ENCODE measurements at places on chromosomes 6 and 20.

DNA sequence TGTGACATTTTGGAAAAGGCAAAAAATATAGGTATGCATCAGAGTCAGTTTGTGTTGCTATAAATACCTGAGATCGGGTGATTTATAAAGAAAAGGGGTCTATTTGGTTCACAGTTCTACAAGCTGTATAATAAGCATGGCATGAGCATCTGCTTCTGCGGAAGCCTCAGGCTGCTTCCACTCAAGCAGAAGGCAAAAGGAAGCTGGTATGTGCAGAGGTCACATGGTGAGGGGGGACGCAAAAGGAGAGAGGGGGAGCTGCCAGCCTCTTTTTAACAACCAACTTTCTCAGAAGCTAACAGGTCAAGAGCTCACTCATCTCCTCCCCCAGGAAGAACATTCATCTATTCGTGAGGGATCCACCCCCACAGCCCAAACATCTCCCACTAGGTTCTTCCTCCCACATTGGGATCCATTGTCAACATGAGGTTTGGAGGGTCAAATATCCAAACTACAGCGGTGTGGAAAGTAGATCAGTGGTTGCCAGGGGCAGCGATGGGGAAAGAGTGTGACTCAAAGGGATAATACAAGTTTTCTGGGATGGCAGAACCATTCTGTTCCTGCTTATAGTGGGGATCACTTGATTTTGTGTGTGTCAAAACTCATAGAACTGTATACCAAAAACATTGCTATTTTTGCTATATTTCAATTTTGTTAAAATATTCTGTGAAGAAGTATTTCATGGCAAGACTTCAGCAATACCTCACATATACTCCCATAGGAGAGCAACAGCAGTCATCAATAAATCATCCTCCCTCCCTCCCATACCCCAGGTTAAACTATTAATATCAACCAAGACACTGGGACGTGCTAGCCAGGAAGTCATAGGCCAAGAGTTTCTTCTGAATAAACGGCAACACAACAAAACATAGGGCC is 9.9 kb upstream of the FAM50B start:
- DNase-seq: no peak

- DNase-seq: no peak
These were observed 6.0 kb downstream of the ENPP3 start for GRCh38 chr6:131642987-131643611.

GRCh38 chr6:31795616-31796298 is at the start of gene VARS1:
VARS1 (minus strand) TSS chr6:31795752; CDS start chr6:31795217, 535 bp downstream.
- DNase-seq: no peak

DNA sequence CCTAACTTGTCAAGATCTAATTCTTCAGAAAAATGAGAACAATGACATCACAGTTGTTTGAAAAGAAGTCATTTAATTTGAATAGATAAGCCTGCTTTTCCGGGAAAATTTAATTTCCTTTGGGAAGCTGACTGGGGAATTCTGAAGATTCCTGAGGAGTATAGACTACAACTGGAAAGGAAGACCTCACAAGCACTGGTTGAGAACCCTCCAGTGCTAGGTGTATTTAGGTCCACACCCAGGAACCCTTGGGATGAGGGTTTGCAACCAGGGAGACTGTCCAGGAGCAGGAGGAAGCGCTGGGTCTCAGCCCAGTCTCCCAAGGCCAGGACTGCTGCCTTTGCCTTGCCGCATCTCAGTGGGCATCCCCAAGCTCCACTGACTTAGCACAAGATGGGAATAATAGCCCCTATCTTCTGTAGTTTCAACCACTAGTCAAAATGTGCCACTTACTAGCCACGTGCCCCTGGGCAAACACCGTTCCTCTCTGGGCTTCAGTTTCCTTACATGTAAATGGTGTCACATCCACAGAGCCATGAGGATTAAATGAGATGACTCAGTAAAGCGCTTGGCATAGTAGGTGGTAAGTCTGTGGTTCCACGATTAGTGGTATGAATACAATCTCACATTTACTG is 6.9 kb upstream of the CD93 start:
- no peak for DNase-seq

DNA sequence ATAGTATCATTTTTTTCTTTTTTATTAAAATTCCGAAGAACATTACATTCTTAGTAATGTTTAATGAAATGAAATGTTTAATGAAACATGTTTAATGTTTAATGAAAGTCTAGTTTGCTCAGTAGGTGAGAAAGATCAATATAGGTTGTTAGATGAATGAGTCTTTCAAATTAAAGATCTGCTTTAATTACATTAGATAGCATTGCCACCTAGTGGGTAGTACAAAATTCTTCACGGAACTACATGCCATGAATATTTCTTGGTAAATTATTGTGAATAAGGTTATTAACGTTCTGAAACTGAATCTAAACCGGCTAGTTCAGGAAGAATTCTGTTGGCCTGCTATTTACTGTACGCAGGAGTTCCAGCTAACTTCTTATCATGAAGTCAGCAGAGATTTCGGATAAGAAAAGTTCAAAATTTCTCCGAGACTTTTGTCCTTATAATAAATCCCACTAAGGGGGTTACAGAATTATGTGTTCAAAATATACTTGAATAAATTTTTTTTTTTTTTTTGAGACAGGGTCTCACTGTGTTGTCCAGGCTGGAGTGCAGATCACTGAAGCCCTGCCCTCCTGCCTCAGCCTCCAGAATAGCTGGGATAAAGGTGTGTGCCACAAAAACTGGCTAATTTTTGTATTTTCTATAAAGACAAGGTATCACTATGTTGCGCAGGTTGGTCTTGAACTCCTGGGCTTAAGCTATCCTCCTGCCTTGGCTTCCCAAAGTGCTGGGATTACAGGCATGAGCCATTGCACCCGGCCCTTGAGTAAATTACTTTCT is 7.9 kb upstream of the GMNN start:
- no peak for DNase-seq

- no peak for DNase-seq
These were observed 10.7 kb downstream of the MAPK14 start for GRCh38 chr6:36038120-36038876.

DNA sequence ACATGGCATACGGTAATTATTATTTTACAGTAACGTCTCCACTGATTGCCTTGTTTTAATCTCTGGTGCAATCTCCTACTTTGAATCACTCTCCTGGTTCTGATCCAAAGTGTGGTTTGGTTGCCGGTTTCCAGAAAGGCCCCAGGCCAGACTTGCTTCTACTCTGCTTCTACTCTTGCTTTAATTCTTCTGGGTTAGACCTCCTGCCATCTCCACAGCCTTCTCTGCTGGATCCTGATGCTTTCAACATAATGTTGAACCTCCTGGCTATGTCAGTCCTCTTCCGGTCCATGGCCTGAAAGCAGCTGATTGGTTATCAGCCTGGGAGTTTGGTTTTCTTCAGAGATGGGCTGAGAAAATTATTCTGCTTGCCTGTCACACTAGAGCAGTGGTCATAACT is 266.5 kb upstream of the RIMS1 start:
- no peak for DNase-seq

DNA sequence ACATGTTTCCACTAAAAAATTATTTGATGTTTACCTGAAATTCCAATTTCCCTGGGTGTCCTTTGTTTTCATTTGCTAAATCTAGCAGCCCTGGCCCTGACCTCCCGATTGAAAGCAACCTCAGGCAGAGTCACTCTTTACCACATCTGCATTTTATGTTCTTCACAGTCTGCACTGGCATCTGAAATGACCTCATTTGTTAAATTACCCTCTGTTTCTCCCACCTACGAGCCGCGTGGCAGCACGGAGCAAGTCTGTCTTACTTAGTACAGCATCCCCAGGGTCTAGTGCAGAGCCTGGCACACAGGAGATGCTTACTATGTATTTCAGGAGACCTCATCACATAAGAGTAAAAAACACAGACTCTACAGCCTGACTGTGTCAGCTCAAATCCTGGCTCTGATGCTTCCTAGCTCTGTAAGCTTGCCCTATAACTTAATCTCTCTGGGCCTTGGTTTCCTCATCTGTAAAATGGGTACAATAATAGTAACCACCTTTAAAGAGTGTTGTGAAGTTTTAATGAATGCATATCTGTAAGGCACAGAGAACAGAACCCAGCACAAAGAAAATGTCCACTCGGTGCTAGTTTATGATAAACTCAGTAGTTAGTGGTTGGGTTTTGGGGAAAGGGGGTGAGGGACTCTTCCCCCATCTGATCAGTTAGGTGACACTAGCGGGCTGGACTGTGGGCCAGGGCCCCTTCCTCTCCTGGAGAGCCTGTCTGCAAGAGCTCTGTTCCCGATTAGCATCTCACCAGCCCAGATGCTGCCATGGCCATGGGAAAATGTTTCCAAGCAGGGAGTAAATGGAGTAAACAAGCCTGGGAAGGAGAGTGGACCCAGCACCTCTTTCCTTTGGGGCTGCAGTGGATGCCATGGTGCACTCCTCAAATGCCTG is 88.2 kb downstream of the PREX1 start:
- DNase-seq: no peak

DNA sequence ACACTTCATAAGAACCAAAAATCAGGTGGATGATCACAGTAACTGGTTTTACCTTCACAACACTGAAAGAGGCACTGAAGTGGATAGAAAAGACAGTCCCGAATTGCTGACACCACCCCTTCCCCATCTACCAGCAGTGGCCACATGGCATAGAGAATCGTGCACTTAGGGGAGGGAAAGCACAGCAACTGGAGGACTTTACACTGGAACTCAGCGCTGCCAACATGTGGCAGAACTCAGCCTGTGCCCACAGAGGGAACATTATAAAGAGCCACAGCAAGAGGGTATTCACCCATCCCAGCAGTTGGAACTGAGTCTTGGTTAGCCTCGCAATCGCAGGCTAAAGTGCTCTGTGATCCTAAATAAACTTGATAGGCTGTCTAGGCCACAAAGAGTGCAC is 6.5 kb upstream of the KIAA1586 start:
- DNase-seq: no peak

DNA sequence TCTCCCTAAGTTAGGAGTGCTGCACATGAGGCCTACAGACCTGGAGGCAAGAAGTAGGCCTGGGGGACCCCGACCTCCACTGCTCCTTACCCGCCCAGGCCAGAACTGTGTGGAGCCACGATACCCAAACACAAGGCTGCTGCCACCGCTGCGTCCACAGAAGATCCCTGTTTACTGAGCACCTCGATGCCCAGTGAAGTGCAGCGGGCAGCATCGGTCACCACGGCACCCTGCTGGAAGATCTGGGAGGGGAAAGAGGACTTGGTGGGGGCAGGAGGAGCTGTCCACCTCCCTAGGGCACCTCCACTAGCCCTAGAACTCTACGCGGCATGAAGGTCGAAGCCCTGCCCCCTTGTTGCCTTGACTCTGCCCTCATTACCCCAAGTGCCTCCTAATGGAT is 9.9 kb downstream of the GGT7 start:
- DNase-seq: no peak

DNA sequence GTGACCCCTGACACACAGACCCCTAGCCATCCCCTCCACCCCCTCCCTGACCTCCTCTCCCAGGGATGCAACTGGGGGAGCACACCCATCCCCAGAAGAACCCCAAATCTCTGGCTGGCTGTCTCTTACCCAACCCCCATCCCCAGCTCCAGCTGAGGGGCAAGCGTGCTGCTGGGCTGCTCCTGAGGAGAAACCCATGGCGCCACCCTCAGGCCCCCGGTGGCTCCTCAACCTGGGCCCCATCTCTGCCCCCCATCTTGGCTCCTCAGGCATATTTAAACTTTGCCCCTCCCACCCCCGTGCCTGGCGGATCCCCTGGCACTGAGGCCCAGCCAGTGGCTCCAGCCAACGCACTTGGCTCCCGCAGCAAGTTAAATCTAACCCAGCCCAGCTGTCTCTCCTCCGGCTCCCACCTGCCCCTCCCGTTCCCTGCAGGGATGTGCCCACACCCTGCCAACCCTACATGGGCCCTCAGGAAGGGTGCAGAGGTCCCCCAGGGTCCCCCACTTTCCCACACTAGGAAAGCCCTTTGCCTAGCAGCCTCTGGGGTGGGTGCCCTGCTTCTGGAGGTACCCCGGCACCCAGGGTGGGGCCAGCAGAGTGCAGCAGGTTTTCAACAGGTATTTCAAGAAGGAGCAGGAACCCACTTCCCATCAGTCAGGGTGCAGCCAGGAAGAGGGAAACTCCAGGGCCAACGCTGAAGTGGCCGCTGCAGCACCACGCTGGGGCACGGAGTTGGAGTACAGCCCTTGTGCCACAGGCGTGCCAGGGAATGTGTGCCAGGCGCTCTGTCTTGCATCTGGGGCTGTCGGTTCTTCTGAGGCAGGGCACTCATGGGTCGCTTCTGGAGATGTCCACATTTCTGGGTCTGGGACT is 5.3 kb upstream of the OSBPL2 start:
- no peak for DNase-seq

DNA sequence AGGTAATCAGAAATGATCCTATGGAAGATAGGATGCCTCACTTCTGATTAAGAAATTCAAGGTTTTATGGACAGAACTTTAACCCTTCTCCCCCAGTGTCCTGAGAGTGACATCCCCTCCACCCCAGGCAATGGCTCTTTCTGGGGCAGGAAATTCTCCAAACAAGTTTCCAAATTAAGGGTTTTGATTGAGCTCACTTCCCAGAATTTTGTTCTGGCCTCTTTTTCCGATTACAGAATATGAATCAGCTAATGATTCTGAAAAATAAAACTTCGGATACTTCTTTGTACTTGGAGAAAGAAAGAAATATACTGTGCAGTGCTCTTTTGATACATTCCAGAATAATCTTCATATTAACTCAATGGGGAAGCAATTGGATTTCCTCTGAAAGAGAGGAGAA is 32.8 kb upstream of the TASP1 start:
- DNase-seq: no peak

DNA sequence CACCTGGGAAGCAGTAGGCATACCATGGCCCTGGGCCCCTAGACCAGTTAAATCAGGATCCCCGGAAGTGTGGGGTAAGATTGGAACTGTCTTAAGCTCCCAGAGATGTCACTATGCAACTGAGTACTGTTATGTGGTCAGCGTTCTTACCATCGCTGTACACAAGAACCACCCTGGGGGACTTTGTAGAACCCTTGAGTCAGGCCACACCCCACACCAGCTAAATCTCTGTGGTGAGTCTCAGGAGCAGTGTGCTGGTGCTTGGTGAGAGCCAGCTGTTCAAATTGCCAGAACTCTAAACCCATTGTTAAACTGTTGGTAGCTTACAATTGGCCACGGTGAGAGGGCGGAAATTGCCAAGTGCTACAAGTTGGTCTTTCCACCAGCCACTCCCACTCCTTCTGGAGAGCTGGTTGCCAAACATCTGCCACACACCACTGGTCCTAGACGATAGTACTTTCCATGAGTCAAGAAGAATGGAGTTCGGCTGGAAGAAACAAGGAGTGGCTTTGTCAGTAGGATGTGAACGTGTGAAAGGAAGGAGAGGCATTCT is 80.5 kb upstream of the SYNDIG1 start:
- DNase-seq: no peak

- no peak for DNase-seq
These were observed 121.4 kb downstream of the TIAM2 start for GRCh38 chr6:155116571-155116910.

GRCh38 chr6:88908598-88909548 is 54.5 kb downstream of the RNGTT start:
- DNase-seq: no peak

- DNase-seq: no peak
These were observed 65.8 kb upstream of the JAG1 start for GRCh38 chr20:10739566-10739965.
